ENCODE measurements at places on chromosomes 7 and 10. TPM values are rescaled to one million over a fixed set of nuclear protein-coding genes. Genes with fewer than 3 reads are reported as not detected.
A peak's percentile ranks its signal among the peaks of the same experiment; 100 is the strongest.

Gene TSPAN12
- total RNA-seq, result 39.3 TPM

GRCh38 chr10:77463499-77463898 lies 174.1 kb downstream of the KCNMA1 start:
- no peak overlapping the region for H3K27ac ChIP-seq
- no peak overlapping the region for H3K4me3 ChIP-seq
- H3K36me3 ChIP-seq, result no peaks in the 10 kb centered on the region
- H3K4me1 ChIP-seq, result no peaks in the 10 kb centered on the region
- no peak for DNase-seq
- no peaks in the 10 kb centered on the region for H3K27me3 ChIP-seq

Gene MAP3K8
- total RNA-seq, result 36.2 TPM

GRCh38 chr10:112509558-112510291 lies 62.7 kb downstream of the VTI1A start:
- H3K27ac ChIP-seq, result no peak overlapping the region
- no peak overlapping the region for H3K4me3 ChIP-seq
- no peaks in the 10 kb centered on the region for H3K27me3 ChIP-seq
- H3K36me3 ChIP-seq, result no peaks in the 10 kb centered on the region

DNA sequence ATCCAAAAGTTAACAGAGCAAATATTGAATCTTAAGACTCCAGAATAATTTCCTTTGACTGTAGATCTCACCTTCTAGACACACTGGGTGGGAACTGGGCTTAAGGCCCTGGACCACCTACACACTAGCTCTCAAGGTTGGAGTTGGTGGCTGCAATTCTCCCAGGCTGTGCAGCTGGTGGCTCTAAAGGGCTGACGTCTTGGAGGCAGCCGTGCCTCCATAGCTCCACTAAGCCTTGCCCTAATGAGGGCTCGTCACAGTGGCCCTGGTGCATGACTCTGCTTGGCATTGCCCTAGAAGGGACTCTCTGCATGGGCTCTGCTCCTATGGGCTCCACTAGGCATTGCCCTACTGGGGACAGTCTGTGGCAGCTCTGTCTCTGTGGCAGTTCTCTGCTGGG lies 1005.2 kb downstream of the CCSER2 start:
- no peak overlapping the region for H3K4me3 ChIP-seq
- no peak for DNase-seq
- no peaks in the 10 kb centered on the region for H3K4me1 ChIP-seq
- no peak overlapping the region for H3K27ac ChIP-seq

DNA sequence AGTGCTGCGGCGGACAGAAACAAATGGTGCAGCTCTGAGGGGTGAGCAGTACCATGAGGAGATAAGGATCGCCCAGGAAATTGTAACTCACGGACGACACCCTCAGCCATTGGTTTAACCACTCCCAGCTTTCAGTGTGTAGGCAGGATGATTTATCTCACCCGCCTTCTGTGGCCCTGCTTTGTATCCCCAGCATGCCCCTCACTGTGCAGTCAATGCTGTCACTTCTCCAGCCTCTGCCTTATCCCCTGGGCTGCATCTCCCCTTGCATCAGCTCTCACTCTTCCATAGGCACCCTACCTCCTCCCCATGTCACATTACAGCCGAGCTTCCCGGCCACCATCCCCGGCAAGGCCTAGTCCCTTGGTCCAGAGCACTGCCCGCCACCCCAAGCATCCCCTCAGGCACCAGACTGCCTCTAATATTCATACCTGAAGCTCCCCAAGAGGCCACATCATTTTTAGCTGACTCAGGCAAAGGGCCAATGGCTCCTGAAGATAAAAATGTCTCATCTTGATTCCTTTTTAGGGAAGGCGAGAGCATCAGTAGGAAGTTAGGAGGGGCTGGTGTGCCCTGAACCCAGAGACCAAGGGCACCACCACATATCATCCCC lies 77.1 kb downstream of the CARD11 start:
- H3K27me3 ChIP-seq, result no peaks in the 10 kb centered on the region
- no peaks in the 10 kb centered on the region for H3K36me3 ChIP-seq
- no peak for DNase-seq
- no peak overlapping the region for H3K27ac ChIP-seq

DNA sequence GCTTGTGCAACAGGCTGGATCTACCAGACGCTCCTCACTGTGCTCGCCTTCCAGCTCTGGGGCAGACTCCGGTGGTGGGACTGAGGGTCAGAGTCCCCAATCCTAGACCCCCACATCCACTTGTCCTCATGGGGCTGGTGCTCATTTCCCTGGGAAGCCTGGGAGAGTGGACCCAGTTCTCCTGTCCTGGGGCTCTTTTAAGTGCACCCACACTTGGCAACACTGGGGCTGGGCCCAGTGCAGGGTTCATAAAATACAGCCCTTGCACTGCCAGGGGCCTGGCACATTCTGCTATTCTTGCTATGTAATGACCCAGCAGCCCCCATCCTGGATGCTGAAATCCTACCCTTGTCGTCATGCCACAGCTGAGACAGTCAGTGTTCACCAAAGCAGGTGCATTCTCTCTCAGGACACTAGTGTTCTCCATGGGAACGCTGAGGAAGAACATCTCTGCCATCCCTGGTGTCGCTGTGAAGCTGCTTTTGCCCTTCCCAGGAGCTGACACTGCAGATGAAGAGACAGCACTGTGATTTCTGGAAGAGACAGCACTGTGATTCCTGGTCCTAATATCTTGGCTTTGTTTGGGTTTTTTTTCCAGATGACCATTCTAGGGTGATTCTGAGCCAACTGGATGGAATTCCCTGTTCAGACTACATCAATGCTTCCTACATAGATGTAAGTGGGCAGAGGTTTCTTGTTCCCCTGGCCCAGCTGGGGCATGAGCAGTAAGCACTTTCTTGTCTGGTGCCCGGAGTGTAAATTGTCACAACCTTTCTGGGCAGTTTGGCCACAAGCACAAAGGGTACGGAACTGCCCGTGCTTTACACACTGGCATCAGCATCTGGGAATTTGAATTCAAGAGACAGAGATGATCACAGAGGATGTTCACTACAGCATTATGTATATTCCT lies 65.6 kb downstream of the MKI67 start:
- H3K27ac ChIP-seq, result no peak overlapping the region
- peaks cover 12% of the 10 kb centered on the region for H3K36me3 ChIP-seq
- no peak overlapping the region for H3K4me3 ChIP-seq
- peaks cover 98% of the 10 kb centered on the region for H3K4me1 ChIP-seq
- H3K27me3 ChIP-seq, result no peaks in the 10 kb centered on the region
- peak; percentile 76 for DNase-seq

GRCh38 chr7:135414850-135415439 lies 95.0 kb downstream of the CNOT4 start:
- no peaks in the 10 kb centered on the region for H3K27me3 ChIP-seq
- no peak for DNase-seq
- H3K27ac ChIP-seq, result no peak overlapping the region
- H3K4me3 ChIP-seq, result no peak overlapping the region

DNA sequence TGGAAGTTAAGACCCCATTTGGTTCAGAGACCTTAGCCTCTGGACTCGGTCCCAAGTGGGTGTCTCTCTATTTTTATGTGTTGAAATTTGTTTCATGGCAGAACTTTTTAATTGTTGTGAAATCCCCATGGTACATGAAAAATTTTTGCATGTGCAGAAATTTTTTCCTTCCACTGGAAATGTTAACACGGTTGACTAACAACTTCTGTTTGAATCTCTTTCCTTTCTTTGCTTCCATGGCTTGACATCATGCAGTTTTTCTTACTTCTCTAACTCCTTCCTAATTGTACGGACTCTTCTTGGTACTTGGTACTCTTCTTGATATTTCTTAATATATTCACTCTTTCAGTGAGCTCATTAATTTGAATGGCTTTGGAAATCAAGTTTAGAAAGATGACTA lies 18.3 kb downstream of the MDFIC start:
- H3K4me3 ChIP-seq, result no peak overlapping the region
- H3K27me3 ChIP-seq, result no peaks in the 10 kb centered on the region
- no peaks in the 10 kb centered on the region for H3K36me3 ChIP-seq
- DNase-seq, result no peak
- H3K27ac ChIP-seq, result no peak overlapping the region

- no peak overlapping the region for H3K4me3 ChIP-seq
- DNase-seq, result no peak
- no peaks in the 10 kb centered on the region for H3K27me3 ChIP-seq
Observed at GRCh38 chr7:115060095-115060870, 138.4 kb downstream of the MDFIC start.

- peaks cover 44% of the 10 kb centered on the region for H3K36me3 ChIP-seq
- DNase-seq, result peak; percentile 75
- no peaks in the 10 kb centered on the region for H3K27me3 ChIP-seq
- no peak overlapping the region for H3K4me3 ChIP-seq
- peaks cover 18% of the 10 kb centered on the region for H3K4me1 ChIP-seq
- H3K27ac ChIP-seq, result peak overlapping the region; percentile 84
Observed at GRCh38 chr10:133401981-133402725, 8.2 kb downstream of the MTG1 start.

Gene GJC3
- not detected for total RNA-seq

DNA sequence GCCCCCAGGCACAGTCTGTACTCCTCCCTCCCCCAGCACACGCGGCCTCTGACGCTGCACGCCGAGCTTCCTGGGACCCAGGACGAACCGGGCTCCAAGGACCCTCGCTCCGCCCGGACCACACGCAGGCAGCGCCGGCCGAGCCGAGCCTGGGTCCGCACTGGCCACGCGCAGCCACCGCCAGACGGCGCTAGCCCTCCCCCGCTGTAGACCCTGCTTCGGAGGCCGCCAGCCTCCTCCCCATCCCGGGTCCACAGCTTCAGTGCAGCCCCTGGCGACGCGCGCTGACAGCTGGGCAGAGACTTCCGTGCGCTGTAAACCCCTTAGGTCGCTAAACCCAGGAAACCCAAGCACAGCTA lies 936 bp upstream of the TCERG1L start:
- H3K36me3 ChIP-seq, result no peaks in the 10 kb centered on the region
- peaks cover 86% of the 10 kb centered on the region for H3K27me3 ChIP-seq
- peak; percentile 74 for DNase-seq
- H3K4me3 ChIP-seq, result no peak overlapping the region
- peaks cover 16% of the 10 kb centered on the region for H3K4me1 ChIP-seq

GRCh38 chr10:37478381-37478780 lies 353.0 kb downstream of the ANKRD30A start:
- no peaks in the 10 kb centered on the region for H3K4me1 ChIP-seq
- no peak overlapping the region for H3K27ac ChIP-seq
- DNase-seq, result no peak

Gene ADCY1
- total RNA-seq, result 0.87 TPM

Gene SPDYE9
- total RNA-seq, result not detected

- no peaks in the 10 kb centered on the region for H3K36me3 ChIP-seq
- no peak overlapping the region for H3K27ac ChIP-seq
- no peak overlapping the region for H3K4me3 ChIP-seq
Observed at GRCh38 chr7:88344956-88345832, 38.5 kb upstream of the STEAP4 start.

Gene FAM131B
- 0.39 TPM for total RNA-seq

- no peaks in the 10 kb centered on the region for H3K36me3 ChIP-seq
- H3K27me3 ChIP-seq, result no peaks in the 10 kb centered on the region
- H3K27ac ChIP-seq, result no peak overlapping the region
- no peak for DNase-seq
- no peak overlapping the region for H3K4me3 ChIP-seq
Observed at GRCh38 chr7:105512415-105512814, 9.7 kb downstream of the PUS7 start.

- peaks cover 27% of the 10 kb centered on the region for H3K36me3 ChIP-seq
- DNase-seq, result no peak
- no peaks in the 10 kb centered on the region for H3K4me1 ChIP-seq
- H3K4me3 ChIP-seq, result no peak overlapping the region
- no peak overlapping the region for H3K27ac ChIP-seq
Observed at GRCh38 chr7:585229-585711, 65.6 kb upstream of the PDGFA start.

- H3K4me3 ChIP-seq, result no peak overlapping the region
- no peak overlapping the region for H3K27ac ChIP-seq
- no peaks in the 10 kb centered on the region for H3K4me1 ChIP-seq
- no peak for DNase-seq
Observed at GRCh38 chr7:80054356-80054755, 80.3 kb upstream of the GNAI1 start.

Gene ZNF503
- total RNA-seq, result 10.8 TPM

Gene ANKRD1
- total RNA-seq, result 0.13 TPM
